SIG-M5 (cell line): ENCODE measurements at places on chromosomes 5 and 9.

GRCh38 chr5:76547891-76548524 is 75.2 kb downstream of the F2RL2 start:
- DNase-seq, result no peak

DNA sequence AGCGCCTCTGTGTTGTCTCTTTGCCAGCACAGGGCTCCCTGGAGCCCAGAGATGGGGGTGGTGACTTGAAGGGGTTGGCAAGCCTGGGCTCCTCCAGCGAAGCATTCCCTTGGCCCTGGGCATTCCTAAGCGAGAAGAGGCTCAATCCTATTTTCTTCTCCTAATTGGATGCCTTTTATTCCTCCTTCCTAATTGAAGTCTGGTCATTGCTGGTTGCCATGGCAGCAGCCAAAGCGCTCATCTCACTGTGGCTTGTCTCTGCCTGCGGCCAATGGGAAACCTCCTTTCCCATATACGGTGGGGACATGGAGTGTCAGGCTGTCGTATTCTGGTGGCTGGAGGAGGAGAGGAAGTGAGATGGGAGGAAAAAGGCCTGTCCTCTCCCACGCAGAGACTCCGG is 52.3 kb upstream of the RARS1 start:
- no peak for DNase-seq

GRCh38 chr9:135329571-135330306 is 149.8 kb upstream of the PPP1R26 start:
- no peak for DNase-seq

DNA sequence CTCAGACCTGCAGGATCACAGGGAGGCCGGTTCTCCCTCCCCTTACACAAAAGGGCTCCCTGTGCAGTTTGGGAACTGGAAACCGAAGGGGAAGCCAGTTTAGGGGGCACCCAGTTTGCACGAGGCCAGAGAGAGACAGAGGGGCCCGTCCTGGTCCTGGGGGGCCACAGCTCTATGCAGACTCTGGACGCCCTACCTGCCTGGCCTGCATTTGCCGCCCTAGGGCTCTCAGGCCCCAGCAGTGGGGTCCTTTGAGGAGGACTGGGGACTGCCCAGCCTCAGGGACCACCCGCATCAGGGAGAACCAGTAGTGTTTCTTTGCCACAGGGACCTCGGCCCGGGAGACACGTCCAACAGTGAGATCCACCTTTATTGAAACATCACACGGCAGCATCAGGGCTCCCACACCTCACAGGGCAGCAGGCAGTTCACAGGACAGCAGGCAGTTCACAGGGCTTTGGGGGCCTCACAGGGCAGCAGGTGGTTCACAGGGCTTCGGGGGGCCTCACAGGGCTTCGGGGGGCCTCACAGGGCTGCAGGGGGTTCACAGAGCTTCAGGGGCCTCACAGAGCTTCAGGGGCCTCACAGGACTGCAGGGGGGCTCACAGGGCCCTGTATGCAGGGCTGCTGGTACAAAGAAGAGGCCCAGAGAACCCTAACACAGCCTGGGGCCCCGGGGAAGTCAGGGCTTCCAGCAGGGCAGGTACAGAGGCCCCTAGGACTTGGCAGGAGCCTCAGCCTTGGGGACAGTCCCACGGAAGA is 648 bp upstream of the NSMF start:
- DNase-seq, result no peak

- no peak for DNase-seq
Observed at GRCh38 chr9:120603591-120603990, 23.6 kb upstream of the CDK5RAP2 start.

GRCh38 chr5:56615361-56616153 is 199.8 kb upstream of the MAP3K1 start:
- no peak for DNase-seq

GRCh38 chr5:14475045-14475444 is 106.5 kb upstream of the OTULINL start:
- no peak for DNase-seq

DNA sequence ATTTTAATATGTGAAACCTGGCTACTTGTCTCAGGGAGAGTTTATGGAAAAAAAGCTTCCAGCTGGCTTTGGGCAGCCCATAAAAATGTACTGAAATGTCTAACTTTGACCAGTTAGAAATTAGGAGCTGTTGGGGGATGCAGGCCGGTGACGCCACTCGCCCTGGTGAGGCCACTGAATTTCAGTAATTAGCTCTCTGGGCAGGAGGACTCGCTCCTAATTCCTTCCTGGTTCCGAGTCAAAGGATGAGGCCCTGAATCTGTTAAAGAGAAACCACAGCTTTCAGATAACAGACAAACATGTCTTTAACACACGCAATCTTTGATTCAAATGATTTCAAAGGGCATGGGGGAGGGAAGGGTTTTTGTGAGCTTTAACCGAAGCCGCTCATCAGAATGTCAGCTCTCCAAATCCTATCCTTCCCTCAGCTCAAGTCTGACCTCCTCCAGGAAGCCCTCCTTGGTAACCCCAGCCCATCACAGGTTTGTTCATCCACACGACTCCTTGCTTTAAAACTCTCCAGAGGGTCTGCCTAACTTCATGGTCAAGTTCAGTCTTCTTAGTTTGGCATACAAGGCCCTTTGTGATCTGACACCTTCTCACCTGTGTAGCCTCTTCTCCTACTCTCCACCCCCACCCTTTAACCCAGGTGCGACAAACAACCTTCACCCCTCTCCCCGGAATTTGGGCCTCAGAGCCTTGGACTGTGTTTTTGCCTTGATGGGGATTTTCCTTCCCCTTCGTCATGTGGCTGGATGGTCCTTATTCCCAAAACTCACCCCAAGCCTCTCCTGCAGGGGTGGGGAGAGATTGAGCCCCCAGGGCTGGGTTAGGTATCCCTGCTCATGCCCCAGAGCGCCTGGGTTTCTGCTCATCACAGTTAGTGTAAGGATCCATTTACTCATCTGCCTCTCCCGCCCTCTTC is 13.6 kb upstream of the PHF19 start:
- no peak for DNase-seq

GRCh38 chr9:127066060-127066850 is 56.2 kb downstream of the ANGPTL2 start:
- no peak for DNase-seq

GRCh38 chr9:137433349-137433915 is 7.7 kb downstream of the ENTPD8 start:
- no peak for DNase-seq

GRCh38 chr9:117434566-117434965 is 19.7 kb upstream of the ASTN2 start:
- DNase-seq, result no peak

GRCh38 chr9:34553511-34554021 is 30.8 kb upstream of the ENHO start:
- DNase-seq, result no peak

GRCh38 chr9:123724211-123724796 is 205.6 kb downstream of the DENND1A start:
- no peak for DNase-seq

DNA sequence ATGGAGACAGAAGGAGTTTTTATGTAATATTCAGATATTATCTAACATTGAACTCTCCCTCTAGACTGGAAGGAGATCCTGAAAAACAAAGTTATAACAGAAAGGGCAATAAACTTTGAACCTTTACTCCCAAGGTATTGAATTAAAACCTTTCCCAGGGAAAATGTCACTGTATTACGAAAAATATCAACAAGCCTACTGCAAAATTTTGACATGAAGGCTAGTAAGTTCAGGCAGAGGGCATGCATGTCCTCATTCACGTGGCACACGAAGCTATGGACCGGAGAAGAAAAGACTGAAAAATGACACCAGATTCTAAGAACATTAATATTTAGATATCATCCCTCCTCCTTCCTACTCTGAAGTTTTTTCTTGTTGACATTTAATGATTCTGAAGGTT is 638.8 kb downstream of the LRRC70 start:
- DNase-seq, result no peak

DNA sequence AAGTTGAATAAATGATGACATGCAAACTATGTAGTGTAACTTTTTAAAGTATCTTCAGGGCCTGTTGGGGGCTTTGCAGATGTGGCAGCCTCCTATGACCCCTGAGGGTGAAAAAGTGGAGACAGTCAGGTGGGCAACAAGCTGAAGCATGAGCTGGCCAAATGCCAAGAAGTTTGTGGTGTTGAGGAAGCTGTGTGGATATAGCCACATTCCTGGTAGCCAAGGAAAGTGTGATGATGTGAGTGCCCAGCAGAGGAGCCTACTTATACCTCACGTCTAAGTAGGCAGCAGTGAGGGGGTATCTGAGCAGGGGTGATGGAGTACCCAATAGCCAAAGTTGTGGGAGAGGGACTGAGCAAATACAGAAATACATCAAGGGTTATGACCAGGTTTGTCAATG is 621.2 kb upstream of the CDH6 start:
- no peak for DNase-seq

GRCh38 chr5:155960177-155960576 is 366.8 kb upstream of the SGCD start:
- DNase-seq, result no peak

- no peak for DNase-seq
Observed at GRCh38 chr5:80215523-80215922, 40.3 kb downstream of the SERINC5 start.

DNA sequence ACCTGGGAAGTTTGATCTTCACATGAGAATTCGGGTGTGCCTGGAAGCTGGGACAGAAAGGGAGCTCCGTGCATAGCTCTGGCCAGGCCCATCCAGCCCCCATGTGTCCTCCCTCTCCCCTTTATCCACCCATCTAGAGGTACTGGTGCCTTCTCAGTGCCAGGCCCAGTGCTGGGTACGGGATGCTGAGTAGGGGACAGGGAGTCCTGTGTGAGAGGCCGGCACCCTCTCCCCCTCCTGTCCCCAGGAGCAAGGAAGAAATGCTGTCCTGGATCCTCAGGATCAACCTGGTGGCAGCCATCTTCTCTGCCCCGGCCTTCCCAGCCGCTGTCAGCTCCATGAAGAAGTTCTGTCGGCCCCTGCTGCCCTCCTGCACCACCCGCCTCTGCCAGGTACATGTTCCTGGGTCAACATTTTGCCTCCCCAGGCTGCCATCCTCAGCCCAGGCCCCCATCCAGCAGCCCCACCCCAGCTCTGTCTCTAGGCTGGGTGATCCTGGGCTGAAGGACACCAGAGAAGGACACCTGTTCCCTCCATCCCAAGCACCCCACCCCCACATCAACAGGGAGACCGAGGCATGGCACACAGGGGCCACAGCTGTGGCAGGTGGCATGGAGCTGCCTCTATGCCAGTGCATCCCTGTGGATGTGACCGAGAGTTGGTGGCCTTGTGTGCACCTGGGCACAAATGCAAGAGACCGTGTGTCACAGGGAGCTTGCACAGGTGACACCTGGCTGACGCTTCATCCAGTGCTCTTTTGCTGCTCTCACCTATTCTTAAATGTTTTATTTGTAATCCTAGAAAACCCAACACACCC is 43.0 kb downstream of the PSD2 start:
- DNase-seq, result no peak

- DNase-seq, result no peak
Observed at GRCh38 chr5:98749046-98749445, 24.4 kb upstream of the RGMB start.

DNA sequence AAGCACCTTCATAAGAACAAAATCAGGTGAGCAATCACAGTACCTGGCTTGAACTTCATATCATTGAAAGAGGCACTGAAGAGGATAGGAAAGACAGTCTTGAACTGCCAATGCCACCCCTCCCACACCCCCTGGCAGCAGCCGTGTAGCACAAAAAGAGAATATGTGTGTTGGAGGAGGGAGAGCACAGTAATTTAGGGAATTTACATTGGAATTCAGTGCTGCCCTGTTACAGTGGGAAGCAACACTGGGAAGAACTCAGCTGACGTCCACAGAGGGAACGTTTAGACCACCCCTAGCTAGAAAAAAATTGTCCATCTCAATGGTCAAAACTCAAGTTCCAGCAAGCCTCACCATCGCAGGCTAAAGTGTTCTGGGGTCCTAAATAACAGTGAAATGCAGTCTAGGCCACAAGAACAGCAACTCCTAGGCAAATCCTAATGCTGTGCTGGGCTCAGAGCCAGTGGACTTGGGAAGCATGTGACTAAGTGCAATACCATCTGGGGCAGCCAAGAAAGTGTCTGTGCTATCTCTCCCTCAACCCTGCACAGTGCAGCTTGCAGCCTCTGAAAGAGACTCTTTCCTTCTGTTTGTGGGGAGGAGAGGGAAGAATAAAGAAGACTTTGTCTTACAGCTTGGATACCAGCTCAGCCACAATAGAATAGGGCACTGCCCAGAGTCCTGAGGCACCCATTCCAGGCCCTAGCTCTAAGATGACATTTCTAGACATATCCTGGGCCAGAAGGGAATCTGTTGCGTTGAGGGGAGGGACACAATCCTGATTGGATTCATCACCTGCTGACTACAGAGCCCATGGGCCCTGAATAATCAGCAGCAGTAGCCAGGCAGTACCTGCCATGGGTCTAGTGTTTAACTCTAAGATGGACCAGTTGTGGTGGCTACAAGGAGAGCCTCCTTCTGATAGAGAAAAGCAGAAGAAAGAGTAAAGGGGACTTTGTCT is 62.1 kb upstream of the VLDLR start:
- no peak for DNase-seq
